ENCODE measurements at places on chromosomes 2 and 18.

GRCh38 chr2:175595139-175595538, 406.9 kb downstream of the LNPK start:
- DNase-seq: no peak

DNA sequence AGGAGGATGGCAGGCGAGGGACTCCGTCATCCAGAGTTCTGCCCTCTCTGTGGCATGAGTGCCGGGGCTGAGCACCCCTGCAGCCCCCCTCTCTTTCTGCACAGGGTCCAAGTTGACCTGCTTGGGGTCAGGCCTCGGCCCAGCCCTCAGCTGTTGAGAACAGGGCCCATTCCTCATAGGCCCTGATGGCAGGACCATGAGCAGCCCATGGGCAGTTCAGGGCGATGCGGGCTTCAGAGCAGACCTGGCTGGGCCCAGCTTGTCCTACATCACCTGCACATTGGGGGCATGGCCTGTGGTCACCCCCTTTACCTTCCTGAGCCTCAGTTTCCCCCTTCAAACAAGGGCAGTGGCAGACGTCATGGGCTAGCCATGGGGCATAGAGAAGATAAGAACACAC, 238.1 kb downstream of the SEPTIN10 start:
- DNase-seq: no peak

DNA sequence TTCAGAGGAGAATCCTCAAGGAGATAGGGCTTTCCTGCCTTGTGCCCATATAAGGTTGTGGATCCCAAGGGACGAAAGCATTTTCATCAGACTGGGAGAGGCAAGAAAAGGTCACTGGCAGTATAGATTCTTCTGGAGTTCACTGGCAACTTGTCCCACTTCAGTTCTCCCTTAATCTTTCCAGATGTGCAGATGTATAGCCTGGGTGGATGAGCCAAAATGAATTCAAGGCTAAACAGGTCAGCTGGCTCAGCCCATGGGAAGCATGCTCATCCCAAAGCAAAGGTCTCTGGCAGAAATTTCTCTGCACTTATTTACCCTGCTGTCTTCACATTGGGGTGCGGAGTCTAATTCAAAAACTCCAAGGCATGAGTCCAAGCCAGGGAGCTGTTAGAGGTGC, 148.9 kb upstream of the TNP1 start:
- DNase-seq: no peak

DNA sequence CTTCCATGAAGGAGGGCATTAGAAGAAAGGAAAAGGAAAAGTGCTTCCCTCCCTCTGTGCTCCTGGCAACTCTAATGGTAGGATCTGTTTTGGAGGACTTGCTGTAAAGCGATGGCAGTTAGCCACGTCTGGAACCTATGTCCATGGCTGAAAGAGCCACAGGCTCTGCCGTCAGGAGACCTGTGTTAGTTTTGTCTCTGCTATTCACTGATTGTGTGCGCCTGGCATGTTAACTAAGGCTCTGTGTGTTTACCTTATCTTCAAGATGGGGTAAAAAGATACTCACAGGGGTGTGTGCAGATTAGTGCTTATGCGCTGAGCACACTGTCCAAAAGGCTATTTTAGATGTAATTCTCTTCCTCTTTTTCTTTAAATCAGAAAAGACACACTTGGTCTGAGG, 109.8 kb upstream of the LTBP1 start:
- DNase-seq: no peak

DNA sequence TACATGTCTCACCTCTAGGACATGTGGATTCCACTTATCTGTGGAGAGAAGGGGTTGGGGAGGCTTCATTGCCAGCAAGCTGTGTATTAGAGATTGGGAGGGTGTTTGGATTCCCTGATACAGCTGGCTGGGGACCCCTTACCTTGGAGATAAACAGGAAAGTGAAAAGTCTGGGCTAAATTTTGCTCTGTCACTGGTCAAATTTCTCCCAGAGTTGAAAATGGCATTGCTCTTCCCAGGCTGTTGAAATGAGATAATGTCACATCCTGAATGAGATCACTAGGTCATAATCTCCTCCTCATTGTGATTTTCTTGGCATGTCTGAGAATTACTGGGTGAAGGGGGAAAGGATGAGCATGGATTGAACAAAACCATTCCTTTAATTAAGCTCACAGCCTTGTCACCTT, 265.0 kb upstream of the PARD3B start:
- DNase-seq: no peak

- DNase-seq: no peak
These were observed 11.5 kb upstream of the TMEM237 start for GRCh38 chr2:201654616-201655384.

DNA sequence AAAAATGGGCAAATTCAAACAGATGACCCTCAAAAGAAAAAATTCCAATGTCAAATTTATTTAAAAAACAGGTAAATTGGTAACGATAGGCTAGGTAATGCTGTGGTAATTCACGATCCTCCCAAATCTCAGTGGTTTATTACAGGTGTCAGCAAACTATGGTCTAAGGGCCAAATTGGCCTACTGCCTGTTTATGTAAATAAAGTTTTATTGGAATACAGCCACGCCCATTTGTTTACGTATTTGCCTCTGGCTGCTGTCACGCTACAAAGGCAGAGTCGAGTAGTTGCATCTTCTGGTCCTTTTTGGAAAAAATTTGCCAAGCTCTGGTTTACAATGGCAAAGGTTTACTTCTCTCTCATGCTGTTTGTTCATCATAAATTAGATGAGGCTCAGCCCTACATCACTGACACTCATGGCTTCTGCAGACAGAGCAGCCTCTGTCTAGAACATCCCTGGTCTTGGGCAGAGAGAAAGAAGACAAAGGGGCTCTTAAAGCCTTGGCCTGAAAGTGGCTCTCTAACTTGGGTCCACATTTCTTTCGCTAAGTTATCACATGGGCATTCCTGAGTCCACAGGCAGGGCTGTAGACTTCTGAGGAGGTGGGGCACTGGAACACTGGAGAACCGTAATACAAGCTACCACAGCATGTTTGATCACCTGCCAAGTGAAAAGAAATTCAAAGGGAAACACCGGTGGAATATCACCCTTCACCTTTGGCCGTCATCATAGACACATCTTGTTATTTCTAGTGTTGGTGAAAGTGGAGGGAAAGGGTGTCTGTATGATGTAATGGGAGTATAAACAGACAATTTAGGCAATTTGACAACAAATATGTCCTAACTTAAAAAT, 34.8 kb downstream of the SP110 start:
- no peak for DNase-seq

DNA sequence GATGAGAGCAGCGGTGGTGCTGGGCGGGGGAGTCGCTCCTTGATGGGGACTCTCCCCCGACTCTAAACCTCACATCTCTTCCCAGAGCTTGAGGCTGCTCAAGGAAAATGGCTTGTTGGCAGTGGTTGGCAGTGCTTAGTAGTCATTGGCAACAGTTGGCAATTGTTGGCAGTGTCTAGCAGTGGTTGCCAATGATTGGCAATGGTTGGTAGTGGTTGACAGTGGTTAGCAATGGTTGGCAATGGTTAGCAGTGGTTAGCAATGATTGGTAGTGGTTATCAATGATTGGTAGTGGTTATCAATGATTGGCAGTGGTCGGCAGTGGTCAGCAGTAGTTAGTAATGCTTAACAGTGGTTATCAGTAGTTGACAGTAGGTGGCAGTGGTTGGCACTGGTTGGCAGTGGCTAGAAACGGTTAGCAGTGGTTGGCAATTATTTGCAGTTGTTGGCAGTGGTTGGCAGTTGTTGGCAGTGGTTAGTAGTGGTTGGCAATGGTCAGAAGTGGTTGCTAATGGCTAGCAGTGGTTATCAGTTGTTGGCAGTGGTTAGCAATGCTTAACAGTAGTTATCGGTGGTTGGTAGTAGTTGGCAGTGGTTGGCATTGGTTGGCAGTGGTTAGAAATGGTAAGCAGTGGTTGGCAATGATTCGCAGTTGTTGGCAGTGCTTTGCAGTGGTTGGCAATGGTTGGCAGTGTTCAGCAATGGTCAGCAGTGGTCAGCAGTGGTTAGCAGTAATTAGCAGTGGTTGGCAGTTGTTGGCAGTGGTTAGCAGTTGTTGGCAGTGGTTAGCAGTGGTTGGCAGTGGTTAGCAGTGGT, 85.4 kb upstream of the OTOS start:
- DNase-seq: no peak

All from activated CD4-positive, alpha-beta T cell treated with anti-CD3 and anti-CD28 coated beads, Interleukin-2, Interleukin-4, amounts not matched to agents 100 ng/mL and 50 ng/mL, durations not matched to agents 16 hours and 8 hours (primary cell).